ENCODE measurements at places on chromosomes 11 and 22. TPM values are rescaled to one million over a fixed set of nuclear protein-coding genes. Genes with fewer than 3 reads are reported as not detected.

GRCh38 chr11:131800452-131800851, 430.0 kb downstream of the NTM start:
- no peak for DNase-seq

DNA sequence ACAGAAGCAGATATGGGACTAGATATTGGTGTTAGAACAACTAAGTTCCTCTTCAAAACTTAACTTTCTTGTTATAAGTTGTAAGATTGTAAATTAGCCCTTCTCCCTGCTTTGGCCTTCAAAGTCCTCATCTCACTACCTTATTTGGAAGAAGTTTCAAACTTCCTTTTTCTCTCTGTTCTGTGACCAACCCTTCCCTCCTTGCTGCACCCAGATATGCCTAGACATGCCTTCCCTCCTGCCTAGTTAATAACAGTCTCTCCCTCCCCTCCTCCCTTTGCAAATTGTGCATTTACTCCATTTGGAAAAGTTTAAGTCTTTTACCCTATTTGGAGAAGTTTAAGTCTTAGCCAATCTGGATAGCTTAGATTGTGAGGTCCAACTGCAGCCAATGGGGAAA, 4.9 kb downstream of the OR52K2 start:
- DNase-seq, result no peak

- no peak for DNase-seq
These were observed 83.8 kb upstream of the MYOD1 start for GRCh38 chr11:17635551-17635938.

- no peak for DNase-seq
These were observed 1.6 kb downstream of the IL2RB start for GRCh38 chr22:37148031-37148651.

- DNase-seq, result no peak
These were observed 50.2 kb upstream of the SLC35C1 start for GRCh38 chr11:45754741-45755140.

- peak; percentile 16 for DNase-seq
These were observed 38.2 kb upstream of the ABTB2 start for GRCh38 chr11:34395916-34396550.

DNA sequence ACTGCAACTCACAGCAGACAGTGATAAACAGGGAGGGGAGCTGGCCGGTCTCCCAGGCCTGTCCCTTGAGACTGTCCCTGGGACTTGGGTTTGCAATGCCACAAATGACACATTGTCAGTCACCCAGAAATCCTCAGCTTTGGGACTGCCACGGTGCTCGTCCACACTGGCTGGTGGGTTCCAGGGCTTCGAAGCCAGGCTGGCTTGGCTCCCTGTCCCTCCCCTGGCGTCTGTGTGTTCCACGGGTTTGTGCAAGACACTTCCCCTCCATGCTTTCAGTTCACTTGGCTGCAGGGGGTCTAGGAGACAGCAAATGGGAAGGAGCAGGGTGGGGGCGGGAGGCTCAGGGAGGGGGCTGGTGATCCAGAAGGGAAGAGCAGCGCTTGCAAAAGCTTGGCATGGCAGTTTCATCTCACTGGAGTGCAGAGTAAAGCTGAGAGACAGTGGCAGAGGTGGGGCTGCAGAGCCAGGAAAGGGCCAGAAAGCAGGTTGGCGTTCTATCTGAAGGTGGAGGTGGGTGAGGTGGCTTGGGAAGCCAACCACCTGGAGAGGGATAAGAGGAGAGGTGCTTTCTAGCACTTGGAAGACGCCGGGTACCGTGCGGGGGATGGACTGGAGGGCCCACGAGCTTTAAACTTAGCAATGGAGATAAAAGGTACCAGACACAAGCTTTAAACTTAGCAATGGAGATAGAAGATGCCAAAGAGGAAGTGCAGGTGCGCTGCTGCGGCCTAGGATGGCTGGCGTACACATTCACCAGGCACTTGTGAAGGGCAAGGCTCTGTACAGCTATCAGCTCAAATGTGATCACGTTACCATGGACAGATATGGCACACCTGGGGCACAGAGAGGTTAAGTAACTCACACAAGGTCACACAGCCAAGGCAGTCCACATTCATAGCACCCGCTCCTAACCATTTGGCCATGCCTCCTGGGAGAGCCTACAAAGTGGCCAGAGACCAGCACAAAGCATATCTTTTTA, 86.4 kb upstream of the SHISAL1 start:
- no peak for DNase-seq

GRCh38 chr22:26072621-26073020, 96.6 kb upstream of the SEZ6L start:
- no peak for DNase-seq

DNA sequence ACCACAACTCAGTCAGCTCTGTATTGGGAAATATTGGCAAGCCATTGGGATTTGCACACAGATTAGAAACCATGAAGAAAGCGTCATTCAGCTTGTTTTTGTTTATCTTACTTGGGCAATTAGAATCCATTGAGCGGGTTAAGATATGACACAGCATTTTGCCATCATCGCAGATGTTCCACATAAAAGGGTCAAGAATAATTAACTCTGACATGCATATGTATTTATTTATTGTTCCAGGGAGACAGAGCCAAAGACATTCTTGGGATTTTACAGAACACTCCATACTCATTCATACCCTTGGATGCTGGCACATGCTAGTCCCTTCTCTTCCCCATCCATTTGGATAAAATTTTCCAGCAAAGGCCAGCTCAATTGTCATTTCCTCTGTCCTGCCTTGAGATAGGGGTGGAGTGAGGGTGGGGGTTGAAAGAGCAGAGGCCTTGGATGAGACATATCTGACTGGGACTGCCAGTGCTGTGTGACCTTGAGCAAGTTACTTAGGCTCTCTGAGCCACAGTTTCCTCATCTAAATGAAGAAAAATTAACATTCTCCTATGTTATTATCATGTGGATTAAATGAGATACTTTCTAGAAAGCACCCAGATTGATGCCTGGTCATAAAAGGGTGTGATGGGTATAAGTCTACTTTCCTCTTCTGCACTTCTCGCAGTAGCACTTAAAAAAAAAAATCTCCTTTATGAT, 179.7 kb downstream of the RRAS2 start:
- DNase-seq, result peak; percentile 74

DNA sequence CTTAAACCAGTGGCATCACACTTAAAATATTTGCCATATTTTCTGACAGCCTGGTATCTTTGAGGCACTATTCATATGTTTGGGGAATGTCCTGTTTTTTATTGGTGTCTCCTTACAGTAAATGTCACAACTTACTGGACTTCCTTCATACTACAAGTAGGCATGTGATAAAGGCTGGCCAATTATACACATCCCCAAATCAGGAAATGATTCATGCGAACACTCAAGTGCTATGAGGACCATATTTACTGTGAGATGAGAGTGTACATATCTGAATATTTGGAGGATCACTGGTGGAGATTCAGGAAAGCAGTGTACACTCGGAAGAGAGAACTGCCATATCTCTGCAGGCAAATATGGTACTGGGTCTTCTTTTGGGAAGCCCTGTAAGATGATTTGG, 913.8 kb upstream of the CHORDC1 start:
- no peak for DNase-seq

GRCh38 chr11:102390667-102391465, 43.9 kb downstream of the BIRC2 start:
- DNase-seq, result peak; percentile 50

- no peak for DNase-seq
These were observed 75.4 kb upstream of the KCNQ1OT1 start for GRCh38 chr11:2775083-2775625.

- peak; percentile 58 for DNase-seq
These were observed 592 bp upstream of the NLRX1 start for GRCh38 chr11:119167933-119168332.

The BDNF gene
- 1.3 TPM for total RNA-seq

The CRYBB2 gene
- not detected for total RNA-seq

The MS4A4E gene
- not detected for total RNA-seq

The ADAMTS8 gene
- total RNA-seq, result 0.74 TPM
